NCI-H1092 treated with DMSO at 0.1 percent for 48 hours (cell line): ENCODE measurements at places on chromosomes 6 and 20.

DNA sequence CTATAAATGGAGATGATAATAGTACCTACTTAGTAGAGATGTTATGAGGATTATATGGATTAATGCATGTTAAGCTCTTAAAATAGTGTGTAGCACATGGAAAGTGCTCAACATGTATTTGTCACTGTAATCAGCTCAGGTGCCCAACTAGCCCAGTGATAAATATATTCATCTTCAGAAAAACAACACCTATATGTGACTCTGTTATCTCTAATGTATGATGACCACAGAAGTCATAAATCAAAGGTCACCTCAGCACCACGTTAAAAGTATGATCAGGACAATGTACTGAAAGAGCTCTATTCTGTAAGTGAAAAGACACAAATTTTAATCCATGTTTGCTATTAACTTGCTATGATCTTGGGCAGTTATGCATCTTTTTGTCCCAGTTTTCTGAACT, 36.8 kb upstream of the TENT5A start:
- DNase-seq, result no peak

- DNase-seq, result no peak
Measured at GRCh38 chr6:52317841-52318581, 33.5 kb upstream of the MCM3 start.

DNA sequence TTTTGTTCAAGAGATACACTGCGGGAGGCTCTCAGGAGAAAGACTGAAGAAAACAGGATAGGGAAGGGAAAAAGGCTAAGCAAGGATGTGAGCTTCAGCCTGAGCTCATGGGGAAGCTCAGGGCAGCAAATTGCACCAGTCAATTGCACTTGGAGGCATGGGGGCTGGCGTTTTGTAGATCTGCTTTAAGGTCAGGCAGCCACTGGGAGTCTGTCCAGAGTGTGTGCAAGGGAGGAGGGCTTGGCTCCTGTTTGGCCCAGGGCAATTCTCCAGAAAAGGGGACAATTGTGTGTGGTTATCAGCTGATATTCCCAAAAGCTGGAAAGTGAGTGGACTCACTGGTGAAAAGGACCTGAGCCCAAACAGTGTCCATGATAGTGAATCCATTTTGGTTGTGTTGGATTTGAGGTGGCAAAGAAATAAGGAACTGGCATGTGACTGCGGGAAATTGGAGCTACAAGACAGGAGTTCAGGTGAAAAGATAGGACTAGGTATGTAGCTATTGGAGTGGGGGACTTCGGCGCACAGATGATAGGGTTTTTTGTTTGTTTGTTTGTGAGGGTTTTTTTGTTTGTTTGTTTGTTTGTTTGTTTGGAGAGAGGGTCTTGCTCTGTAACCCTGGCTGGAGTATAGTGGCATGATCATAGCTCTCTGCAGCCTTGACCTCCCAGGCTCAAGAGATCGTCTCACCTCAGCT, 22.3 kb upstream of the IER3 start:
- DNase-seq, result no peak

GRCh38 chr6:32967151-32968091, 973 bp upstream of the BRD2 start:
- DNase-seq, result peak; percentile 49

DNA sequence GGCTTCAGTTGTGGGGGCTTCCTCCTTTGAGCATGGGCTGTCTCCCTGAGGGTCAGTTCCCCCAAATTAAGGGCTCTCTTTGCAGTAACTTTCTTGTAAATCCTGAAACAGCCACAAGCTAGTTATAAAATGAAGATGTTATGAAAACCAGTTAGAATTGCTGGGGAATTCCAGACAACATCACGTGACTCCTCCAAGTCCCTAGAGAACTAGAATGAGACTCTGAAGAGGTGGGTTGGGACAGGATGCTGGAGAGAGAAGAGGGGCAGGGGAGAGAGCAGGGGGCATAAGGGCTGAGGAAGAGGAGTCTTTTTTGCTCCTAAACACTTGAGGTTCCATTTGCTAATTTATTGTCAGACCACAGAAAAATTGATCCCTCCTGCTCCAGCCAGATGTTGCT, 380.3 kb downstream of the DHX35 start:
- no peak for DNase-seq
